ENCODE measurements at places on chromosomes 3 and 15.

DNA sequence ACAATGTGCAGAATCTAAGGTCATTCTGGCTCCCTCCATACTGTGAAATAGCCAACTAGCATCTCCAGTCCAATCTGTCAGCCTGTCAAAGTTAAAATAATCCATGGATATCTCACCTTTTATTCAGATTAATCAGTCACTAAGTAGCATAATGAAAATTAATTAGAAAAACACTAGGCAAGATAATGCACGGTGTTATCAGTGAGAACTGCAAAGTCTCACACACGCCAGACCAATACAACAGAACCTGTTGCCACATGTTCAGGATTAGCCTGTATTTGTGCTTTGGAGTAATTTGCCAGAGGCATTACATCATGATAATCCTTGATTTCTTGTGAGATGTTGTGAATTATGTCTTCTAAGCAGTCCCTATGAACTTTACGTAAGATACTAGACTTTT is 820.4 kb upstream of the ALCAM start:
- DNase-seq = no peak

- DNase-seq = no peak
Observed at GRCh38 chr3:142958707-142959106, 4.8 kb downstream of the PAQR9 start.

GRCh38 chr3:186150041-186150830 is 41.3 kb upstream of the ETV5 start:
- DNase-seq = no peak

DNA sequence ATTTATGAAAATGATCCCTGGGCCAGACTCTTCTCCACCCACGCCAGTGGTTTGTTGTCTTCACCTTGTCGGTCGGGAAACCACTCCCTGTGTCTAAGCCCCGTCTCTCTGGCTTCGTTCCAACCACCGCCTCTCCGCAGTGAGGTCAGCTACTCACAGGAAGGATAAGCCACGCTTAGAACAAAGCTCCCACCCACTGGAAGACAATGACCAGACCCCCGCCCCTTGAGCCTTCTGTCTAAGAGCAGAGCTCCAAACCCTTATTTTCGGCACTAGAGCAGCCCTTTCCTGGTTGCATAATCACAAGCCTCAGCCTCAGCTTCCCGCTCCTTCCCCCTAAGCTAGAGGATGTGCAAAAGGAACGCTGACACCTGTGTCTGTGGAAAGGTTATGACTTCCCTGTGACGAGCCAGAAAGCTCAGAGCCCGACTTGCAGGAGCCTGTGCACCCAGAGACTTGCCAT is 114.9 kb upstream of the MEF2A start:
- no peak for DNase-seq

DNA sequence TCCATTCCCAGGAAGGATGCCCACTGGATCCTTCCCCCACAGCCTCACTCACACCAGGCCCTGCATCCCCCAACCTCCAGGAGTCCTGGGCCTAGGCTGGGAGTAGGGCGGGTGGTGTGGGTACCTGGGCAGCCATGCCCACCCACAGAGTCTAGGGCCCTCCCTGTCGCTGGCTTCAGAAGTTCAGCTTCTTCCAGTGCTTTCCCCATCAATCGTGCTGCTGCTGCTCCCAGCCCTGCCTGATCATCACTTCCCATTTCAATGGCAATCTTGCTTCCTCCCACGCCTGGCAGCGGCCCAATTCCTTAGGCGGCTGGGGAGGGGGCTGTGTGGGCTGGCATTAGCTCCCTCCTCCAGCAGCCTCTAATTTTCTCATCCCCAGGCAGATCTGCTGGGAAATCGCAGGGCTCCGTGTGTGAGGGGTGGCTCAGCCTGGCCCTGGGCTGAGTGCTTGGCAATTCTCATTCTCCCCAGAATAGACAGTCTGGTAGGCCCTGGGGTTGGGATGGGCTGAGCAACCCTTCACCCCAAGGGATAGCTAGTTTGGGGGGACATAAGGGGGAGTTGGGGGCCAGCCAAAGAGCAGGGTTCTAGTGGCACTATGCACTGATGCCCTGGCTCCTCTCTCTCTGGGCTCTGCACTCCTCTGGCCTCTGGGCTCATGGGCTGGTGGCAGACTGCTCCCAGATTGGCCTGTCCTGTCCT is 66.4 kb downstream of the SCN5A start:
- no peak for DNase-seq

GRCh38 chr3:78814893-78815562 is 952.8 kb downstream of the ROBO1 start:
- no peak for DNase-seq

- no peak for DNase-seq
Observed at GRCh38 chr3:66610562-66610909, 109.7 kb upstream of the LRIG1 start.

GRCh38 chr3:188292827-188293226 is 138.9 kb downstream of the LPP start:
- no peak for DNase-seq

- DNase-seq = no peak
Observed at GRCh38 chr15:39907216-39907615, 12.8 kb downstream of the GPR176 start.

DNA sequence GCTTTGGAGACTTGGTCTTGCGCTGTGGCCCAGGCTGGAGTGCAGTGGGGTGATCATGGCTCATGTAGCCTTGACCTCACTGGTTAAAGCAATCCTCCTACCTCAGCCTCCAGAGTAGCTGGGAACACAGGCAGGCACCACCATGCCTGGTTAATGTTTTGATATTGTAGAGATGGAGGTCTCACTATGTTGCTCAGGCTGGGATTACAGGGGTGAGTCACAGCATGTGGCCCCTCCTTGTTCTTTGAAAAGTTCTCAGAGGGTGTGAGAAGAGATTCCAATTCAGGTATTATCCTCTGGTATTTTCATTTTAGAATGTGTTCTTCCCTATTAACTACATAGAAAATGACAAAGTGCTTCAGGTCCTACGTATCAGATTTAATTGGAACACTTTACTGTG is 51.9 kb upstream of the RPL32 start:
- DNase-seq = no peak

- no peak for DNase-seq
Observed at GRCh38 chr3:107384428-107384827, 7.2 kb downstream of the CCDC54 start.

GRCh38 chr15:80674245-80674614 is 20.9 kb upstream of the ABHD17C start:
- DNase-seq = peak; percentile 17

- no peak for DNase-seq
Observed at GRCh38 chr3:62261121-62261520, 112.2 kb downstream of the FEZF2 start.

- DNase-seq = no peak
Observed at GRCh38 chr15:76837474-76837873, 67.7 kb downstream of the SCAPER start.

- no peak for DNase-seq
Observed at GRCh38 chr3:55623786-55624185, 136.7 kb upstream of the WNT5A start.

GRCh38 chr15:57134071-57134605 is 215.7 kb downstream of the TCF12 start:
- DNase-seq = no peak

DNA sequence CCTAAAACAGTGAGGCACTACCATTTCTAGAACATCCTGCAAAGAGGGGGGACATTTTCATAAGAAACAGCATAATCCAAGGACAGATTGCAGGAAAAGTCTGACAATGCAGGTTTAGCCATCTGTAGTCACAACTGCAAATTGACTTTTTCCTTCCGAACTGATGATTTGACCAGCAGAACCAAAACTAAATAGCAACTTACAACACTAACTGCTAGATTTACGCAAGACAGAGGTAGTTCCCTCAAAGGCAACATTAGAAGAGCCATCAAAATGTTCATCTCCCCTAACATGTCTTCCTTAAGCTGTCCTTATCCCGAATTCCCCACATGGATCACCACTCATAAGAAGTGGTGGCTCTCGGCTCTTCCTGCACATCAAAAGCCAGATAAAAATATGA is 129.6 kb downstream of the GADL1 start:
- no peak for DNase-seq

DNA sequence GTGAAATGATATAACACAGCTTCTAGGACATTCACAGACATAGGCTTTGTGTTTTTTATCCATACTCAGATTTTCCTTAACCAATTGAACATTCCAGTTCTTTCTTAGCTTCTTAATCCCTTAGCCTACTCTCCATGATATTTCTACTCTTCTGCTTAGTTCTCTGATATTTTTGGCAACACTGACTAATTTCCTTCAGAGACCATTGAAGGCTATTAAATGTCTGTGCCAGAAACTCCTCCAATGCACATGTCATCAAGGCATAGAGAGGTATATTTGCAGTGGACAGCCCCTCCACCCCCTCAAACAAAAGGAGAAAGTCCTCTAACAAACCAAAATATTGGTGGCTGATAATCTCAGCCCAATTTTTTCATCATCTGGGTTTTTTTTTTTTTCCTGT is 105.9 kb upstream of the TSC22D2 start:
- DNase-seq = no peak

- no peak for DNase-seq
Observed at GRCh38 chr15:53830707-53831386, 71.4 kb upstream of the WDR72 start.

DNA sequence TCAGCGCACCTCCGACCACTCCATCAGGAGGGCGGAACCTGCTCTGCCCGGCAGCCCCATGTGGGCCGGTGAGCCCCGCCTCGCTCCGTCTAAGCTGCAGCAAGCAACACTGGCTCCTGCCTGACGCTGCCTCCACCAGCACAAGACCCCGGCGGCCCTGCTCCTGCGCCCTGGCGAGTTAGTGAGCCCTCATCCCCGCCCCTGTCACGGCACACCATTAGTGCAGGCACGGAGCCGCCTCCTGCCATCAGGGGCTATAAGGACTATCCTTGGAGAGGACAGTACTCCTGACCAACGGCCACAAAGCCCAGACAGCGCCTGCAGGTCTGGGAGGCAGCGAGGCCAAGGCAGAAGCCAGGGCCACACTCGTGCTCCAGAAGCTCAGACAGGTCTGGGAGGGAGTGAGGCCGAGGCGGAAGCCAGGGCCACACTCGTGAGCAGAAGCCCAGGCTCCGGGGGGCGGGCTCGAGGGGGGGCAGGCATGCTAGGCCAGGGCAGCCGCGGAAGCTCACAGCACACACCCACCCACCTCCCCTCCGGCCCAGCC is 39.4 kb downstream of the TNK2 start:
- DNase-seq = no peak

DNA sequence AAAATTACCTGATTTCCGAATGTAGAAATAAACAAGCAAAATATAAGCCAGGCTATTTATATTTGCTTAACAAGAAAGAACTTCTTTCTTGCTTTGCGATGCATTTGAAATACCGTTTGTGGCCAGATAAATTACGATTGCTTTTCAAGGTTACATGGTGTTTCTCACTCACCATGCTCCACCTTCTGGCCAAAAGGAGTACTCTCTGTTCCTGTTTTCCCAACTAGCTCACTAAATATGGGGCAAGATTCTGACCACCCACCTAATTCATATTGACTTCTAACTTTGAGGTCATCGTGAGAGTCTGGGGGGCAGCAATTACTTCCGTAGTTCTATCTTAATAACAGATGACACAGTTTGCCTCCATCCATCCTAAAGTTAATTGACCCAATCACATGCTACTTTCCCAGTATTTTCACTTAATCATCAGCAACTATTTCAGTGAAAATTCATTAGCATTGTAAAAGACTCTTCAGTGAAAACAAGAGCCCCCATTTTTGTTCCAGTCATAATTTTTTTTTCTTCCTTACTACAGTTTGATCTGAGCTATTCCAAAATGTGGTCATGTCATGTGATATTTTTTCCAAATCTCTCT is 25.9 kb downstream of the ACP3 start:
- DNase-seq = peak; percentile 73

DNA sequence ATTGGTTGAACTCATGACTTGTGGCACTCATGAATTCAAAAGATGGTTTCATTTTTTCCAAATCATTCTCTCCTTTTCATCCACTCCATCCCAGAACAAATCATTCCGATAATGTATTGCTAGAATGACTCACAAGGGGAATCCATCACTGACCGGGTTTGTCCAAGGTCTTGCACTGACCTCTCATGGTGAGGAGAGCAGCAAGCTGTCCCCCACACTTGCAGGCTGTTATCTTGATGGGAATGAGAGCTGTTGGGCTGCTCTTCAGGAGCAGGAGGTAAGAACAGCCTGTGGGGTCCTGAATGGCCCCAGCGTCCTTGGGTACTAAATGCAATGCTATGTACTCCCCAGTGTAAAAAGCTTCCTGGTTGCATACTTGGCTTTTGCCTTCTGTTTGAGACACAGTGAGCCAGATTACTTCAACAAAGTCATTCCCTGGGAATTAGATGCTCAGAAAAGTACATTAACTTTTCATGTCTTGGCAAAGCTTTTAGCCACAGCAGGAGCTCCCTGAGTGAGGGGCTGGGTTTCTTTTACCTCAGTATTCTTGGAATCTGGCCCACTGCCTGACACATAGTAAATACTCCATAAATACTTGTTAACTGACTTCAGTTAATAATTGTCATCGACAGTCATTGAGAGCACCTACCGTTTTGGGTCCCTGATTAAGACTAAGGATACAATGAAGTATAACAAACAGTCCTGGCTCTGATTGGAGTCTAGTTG is 24.1 kb downstream of the CCNL1 start:
- no peak for DNase-seq

DNA sequence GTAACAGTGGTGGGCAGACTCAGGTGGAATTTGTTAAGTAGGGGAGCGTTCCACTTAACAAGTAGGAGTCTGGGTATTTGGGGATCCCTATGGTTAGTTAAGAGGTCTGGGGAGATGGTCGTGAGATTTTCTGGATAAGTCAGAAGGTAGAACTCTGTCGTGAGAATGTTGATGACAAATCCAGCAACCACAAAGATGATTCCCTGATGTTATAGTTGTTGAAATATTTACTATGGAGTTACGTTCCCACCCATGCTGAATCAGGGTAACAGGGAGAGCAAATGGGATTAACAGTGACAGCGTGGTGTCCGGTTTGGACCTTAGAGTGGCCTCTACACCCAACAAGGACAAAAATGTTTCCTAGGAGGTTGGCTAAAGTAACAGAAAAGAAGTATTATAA is 110.8 kb downstream of the MFSD1 start:
- no peak for DNase-seq

DNA sequence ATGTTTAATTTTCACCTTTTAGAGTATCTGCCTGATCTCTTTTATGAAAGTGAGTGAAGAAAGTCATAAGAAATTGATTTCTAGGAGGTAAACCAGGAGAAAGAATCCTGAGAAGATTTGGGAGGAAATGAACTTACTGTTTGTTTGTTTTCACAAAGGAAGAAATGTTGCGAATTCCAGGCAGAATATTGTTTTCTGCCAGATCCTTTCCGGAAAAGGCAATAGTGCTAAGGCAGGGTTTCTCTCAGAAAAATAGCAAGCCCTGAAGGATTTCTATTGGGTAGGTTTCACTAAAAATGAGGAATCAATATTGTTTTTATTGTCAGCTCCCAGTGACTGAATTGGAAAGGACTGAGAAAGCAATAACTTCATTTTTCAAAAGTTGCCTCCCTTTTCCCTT is 85.7 kb upstream of the TGFBR2 start:
- DNase-seq = no peak
